ENCODE measurements at places on chromosomes 11 and 22.

GRCh38 chr11:65047581-65048422 is 6.8 kb downstream of the SAC3D1 start:
- no peak for DNase-seq

GRCh38 chr11:83493034-83493433 is 206.9 kb upstream of the CCDC90B start:
- no peak for DNase-seq

GRCh38 chr11:6834021-6834420 is 11.5 kb upstream of the OR10A5 start:
- DNase-seq: no peak

- DNase-seq: no peak
These were observed 12.4 kb downstream of the P4HA3 start for GRCh38 chr11:74299015-74299414.

GRCh38 chr11:86183694-86184093 is 60.9 kb upstream of the EED start:
- no peak for DNase-seq

- no peak for DNase-seq
These were observed 1.7 kb upstream of the CALCA start for GRCh38 chr11:14973621-14974514.

DNA sequence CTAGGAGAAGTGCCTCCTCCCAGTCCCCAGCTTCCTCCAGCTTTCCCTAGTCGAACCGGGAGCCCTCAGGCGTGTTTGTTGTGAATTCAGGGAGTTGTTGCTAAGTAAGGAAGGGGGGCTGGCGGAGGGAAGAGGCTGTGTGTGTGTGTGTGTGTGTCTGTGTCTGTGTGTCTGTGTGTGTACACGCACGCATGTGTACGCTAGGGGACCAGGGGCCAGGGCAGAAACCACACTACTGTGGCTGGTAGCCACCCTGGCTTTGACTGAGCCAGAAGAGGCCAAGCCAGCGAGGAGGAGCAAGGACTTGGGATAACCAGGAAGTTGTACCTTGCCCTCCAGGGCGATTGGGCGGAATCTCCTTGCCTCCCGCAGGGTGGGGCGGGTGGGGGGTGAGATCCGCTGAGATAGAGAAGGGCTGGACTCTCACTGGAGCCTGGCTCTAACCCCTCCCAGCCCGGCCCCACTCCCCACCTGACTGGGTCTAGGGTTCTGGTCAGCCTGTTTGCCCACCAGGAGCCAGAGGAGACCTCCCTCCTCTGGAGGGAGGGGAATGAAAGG is 7.5 kb downstream of the BCL9L start:
- no peak for DNase-seq

DNA sequence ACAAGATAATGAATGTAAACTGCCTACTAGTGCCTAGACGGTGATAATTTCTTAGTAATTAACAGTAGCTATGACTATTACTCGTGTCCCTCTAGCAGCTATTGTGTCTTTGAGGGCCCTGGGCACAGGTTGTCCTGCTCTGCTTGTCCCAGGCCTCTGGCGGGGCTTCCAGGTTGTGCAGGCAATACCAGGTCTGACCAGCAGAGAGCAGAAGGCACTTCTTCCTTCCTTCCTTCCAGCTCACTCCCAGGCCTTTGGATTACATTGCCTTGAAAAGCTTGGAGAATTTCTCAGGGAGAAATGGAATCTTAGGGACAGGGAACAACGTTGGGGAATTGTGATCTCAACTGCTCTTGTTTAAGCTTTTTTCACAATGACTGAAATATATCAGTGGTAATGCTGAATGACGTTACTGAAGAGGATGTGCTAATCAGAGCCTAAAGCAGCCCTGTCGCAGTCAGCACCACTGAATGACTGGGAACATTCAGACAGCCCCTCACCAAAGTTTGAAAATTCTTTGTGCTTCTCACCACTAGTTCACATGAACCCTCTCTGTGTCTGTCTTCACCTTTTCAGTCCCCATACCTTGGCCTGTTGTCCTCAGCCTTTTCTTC is 8.4 kb upstream of the CCKBR start:
- no peak for DNase-seq

- no peak for DNase-seq
These were observed 10.4 kb upstream of the SLCO2B1 start for GRCh38 chr11:75140269-75141138.

GRCh38 chr11:35126000-35126878 is 12.7 kb upstream of the CD44 start:
- no peak for DNase-seq

DNA sequence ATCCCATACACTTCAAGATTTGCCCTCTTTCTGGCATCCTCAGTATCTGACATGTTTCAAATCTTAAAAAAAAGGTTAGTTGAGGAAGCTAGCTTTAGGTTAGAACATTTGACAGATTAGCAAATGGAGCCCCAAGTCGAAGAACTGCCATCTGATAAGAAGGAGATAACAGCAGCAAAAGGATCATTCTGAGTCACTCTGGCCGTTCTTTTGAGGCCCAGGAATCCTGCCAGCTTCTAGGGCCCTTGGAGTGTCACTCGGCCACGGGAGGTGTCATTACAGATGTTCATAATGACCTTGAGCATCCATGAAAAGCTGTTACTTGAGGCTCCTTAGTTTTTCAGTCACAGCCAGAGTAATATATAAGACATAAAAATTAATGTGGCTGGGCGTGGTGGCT is 132.1 kb upstream of the RASSF10 start:
- no peak for DNase-seq

DNA sequence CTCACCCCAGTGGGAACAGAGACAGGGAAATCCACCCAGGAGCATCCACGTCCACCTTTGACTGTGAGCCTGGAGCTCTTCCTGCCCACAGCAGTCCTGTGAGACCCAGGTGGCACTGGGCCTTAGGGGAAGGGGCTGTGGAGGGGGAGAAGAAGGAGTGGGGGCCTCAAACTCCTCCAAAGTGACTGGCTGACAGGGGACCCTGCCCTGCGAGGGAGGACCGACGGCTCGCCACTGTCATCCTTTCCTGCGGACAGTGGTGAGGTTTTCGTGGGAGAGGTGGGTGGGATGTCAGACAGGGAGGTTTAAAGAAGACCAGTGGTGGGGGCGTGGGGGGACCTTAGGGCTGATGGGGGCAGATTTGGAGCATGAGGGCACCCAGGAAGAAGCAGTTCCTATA is 92.5 kb upstream of the LMO1 start:
- DNase-seq: no peak

DNA sequence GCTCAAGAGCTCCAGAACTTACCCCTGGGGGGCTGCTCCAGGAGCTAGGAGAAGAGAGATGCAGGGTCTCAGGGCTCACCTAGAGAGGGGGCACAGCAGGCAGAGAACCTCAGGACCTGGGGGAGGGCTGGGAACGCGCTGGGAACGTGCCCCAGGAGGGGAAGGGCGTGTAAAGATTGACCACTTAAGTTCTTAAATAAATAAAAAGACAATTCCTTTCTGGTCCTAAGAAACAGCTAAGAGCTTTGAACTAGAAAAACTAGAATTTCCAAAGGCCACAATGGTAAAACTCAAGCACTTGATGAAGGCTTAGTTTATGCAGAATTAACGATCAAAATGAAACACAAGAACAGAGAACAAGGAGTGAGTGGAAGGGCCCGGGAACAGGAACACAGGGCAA is 89.1 kb downstream of the CELSR1 start:
- DNase-seq: no peak

DNA sequence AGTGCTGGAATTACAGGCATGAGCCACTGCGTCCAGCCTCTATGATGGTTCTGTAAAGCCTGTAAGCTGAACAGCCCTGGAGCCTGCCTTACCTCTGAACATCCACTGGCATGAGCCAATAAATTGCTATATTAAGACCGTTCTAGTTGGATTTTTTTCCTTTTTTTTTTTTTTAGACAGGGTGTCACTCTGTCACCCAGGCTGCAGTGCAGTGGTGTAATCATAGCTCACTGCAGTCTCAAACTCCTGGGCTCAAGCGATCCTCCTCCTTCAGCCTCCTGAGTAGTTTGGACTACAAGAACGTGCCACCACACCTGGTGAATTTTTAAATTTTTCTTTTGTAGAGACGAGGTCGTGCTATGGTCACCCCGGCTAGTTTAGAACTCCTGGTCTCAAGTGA is 26.2 kb upstream of the CLDN5 start:
- no peak for DNase-seq

GRCh38 chr11:99739464-99740089 is 718.8 kb downstream of the CNTN5 start:
- no peak for DNase-seq

GRCh38 chr11:9022961-9023680 is 19.3 kb upstream of the NRIP3 start:
- DNase-seq: no peak

DNA sequence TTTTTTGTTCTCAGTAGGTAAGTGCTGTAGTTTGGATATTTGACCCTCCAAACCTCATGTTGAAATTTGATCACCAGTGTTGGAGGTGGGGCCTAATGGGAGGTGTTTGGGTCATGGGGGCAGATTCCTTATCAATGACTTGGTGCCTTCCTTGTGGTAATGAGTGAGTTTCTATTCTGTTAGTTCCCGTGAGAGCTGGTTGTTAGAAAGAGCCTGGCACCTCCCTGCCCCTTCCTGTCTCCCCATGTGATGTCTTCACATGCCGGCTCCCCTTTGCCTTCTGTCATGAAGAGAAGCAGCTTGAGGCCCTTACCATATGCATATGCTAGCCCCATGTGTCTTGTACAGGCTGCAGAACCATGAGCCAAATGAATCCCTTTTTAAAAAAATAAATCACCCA is 138.3 kb downstream of the TMEM135 start:
- DNase-seq: no peak

DNA sequence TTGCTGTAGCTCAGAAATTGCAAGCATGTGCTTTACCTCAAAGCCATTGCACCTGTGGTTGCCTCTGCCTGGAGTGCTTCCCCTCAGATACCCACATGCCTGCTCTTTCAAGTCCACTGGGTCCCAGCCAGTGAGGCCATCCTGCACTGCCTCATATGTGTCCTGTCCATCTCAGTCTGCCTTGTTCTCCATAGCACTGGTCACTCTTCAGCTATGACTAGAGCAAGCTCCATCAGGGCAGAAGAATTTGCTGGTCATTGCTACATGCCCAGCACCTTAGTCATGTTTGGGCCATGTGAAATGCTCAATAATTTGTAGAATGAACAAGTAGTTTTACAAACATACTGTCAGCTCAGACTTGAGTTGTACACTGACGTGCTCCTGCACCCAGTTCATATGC is 64.4 kb upstream of the HORMAD2 start:
- no peak for DNase-seq

- DNase-seq: no peak
These were observed 163.3 kb downstream of the FBXO7 start for GRCh38 chr22:32637951-32638350.

GRCh38 chr11:82981852-82982251 is 80.3 kb downstream of the DDIAS start:
- DNase-seq: no peak

GRCh38 chr11:104148706-104149105 is 15.2 kb downstream of the PDGFD start:
- no peak for DNase-seq

DNA sequence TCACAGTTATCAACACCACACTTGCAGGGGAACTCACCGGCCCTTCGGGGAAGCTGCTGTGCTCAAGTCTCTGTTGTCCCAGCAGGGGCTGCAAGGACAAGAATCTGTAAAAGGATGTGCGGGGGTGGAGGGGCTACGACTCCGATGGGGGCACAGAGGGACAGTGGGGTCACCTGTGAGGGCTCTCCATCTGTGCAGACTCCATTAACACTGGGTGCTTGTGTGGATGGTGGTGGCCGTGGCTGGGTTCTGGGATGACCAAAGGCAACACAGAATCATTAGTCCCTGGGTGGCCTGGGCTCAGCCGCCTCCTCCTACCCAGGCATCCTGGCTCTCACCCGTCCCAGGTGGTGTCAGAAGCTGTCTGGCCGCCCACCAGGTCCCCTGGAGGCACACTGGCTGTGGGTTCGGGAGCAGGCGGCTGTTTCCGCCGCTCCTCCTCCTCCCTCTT is 10.2 kb upstream of the RBM4B start:
- no peak for DNase-seq

- DNase-seq: no peak
These were observed 2082.7 kb upstream of the RAG2 start for GRCh38 chr11:38680746-38681145.

GRCh38 chr11:97548280-97548679 is 1158.5 kb downstream of the JRKL start:
- DNase-seq: no peak

DNA sequence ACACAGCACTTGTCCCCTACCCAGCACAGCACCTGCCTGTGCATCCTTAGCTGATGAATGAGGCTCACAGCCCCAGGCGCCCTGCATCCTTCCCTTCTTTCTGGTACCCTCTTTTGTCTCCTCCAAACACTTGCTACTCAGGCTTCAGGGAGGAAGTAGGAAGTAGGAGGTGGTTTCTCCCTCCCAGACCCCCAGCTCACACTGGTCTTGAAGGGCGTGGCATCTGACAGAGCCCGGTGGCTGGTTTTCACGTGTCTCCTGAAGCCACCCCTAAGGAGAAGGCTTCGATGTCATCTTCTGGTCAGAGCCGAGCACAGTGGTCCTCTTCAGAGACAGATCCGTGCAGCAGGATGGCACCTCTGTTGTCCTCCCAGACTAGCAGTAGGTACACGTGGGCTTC is 109.8 kb downstream of the PTPRJ start:
- DNase-seq: no peak

- DNase-seq: no peak
These were observed 27.9 kb downstream of the TOB2 start for GRCh38 chr22:41418717-41419116.

GRCh38 chr11:121892131-121892681 is 223.8 kb downstream of the BLID start:
- no peak for DNase-seq

DNA sequence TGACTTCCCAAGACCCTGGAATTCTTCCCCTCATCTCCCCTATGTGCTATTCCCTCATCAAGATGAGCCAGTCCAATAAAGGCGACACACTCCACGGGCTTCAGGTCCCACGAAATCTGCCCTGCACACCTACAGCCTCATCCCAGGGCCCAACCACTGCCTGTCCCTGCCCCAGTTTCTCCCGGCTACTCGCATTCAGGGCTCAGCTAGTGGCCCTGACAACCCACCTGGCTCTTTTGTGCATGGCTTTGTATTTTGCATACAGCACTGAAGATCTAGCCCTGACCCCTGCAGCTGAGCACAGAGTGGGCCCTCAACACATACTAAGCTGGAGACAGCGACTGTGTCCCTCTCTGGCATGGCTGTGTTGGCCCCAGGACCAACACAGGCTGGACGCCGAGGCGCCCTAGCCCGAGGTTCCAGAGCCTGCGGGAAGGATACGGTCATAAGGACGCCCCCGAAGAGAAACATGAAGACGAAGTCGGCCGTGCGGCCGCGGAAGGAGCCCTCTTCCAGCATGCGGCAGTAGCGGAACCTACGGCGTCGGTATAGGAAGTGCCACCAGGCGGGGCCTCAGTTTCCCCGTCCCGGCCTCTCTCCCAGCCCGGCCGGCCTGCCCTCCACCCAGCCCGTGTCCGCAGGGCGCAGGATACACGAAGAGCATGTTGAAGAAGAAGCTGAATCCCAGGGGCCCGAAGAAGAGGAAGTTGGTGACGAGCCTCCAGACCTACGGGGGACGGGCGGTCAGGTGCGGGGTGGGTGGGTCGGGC is 710 bp downstream of the DERL3 start:
- no peak for DNase-seq

- no peak for DNase-seq
These were observed 845 bp downstream of the MPPED2 start for GRCh38 chr11:30585125-30585891.

- DNase-seq: no peak
These were observed 44.7 kb downstream of the DNAJC24 start for GRCh38 chr11:31414338-31414737.

Data from thoracic aorta (tissue), 2 donors.